ENCODE measurements at places on chromosomes 11 and 22.

GRCh38 chr11:124976531-124976930 is 22.5 kb downstream of the CCDC15 start:
- no peak for DNase-seq

- DNase-seq: peak; percentile 3
Measured at GRCh38 chr11:81497202-81497804, 1236.4 kb downstream of the FAM181B start.

- no peak for DNase-seq
Measured at GRCh38 chr11:26976389-26976788, 17.5 kb upstream of the FIBIN start.

DNA sequence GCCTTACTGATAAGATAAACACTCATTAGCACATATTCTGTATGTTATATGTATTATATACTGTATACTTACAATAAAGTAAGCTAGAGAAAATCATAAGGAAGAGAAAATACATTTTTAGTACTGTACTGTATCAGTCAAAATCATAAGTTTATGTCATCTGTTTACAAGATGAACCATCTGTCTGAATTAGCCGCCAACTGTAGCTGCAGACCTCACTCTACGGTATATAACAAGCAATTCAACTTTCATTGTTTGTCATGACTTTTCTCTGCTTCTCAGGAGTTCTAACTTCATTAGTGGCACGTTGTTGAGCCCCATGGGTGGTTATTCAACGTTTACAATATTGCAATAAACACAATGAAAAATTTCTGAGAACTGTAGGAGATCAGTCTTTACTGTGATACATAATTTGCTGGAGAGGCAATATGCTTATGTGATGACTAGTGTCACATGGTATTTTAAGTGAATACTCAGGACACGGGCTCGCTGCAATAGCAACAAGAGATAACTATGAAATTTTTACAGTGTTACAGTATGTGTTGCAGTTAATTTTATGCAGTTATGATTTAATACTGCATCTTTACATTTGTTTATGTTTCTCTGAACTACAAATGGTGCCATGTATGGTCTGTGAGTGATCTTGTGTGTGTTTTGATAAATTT is 132.2 kb upstream of the CTSC start:
- no peak for DNase-seq

- no peak for DNase-seq
Measured at GRCh38 chr11:105618343-105618955, 8.6 kb downstream of the GRIA4 start.

- no peak for DNase-seq
Measured at GRCh38 chr22:26561756-26562417, 28.0 kb downstream of the TPST2 start.

DNA sequence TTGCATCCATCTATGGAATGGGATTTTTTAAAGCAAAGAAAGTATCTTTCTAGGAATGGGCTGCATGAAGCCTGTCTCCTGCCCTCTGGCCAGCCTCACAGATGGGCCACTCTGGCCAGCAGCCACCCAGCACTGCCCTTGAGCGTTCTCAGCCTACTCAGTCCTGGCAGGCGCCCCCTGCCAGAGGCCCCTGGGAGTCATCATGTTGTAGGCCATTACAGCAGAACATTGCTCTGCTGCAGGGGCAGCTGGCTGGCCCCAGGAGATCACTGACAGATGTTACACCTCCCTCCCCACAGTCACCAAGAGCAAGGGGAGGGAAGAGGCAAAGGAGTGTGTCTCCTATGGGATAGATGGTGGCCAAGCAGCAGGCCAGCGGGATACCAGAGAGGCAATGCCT is 363.7 kb downstream of the NXPE2 start:
- no peak for DNase-seq

DNA sequence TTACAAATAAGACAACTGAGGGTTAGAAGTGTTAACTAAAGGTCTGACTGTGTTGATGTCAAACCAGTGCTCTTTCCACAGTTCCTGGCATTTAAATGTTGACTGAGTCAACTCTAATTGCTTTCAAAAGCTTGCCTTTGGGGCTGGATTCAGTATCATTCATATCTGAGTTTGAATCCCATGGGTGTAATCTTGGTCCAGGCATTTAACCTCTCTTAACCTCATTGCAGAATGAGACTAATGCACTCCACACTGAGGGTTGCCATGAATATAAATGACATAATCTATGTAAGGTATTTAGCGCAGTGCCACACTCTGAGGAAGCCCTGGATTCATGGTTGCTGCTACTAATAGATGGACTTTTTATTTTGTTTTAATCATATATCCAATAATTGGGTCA is 274.3 kb downstream of the DDX10 start:
- DNase-seq: no peak

DNA sequence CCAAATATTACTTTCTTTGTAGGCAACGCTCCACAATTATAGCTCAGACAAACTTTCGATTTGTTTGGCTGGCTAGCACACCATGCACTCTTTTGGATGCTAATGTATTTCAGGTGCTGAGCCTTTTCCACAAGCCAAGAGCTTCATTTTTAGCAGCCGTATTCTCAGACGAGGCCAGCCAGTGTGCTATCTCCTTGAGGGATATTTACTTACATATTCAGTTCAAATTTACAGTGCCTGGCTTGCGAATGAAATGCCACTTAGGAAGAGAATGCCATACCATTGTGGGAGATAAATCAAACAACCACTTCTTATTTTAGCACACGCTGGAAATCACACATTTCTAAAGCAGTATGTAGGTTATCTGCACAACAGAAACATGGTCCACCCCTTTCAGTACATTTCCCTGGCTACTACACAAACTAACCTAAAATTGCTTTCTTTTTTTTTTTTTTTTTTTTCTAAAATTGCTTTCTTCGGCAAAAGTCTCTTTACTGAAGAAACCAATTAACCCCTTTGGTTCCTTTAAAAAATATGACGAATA is 236.9 kb downstream of the CADM1 start:
- no peak for DNase-seq
